ENCODE measurements at places on chromosomes 7 and 10. TPM values are rescaled to one million over a fixed set of nuclear protein-coding genes. Genes with fewer than 3 reads are reported as not detected.

The ZEB1 gene
- 105 TPM for total RNA-seq

The DDX21 gene
- 132 TPM for total RNA-seq

The TFPI2 gene
- 86.2 TPM for total RNA-seq

The ERVW-1 gene
- not detected for total RNA-seq

The CRYGN gene
- not detected for total RNA-seq

The BAG3 gene
- 25.5 TPM for total RNA-seq

The ANKRD30A gene
- total RNA-seq, result not detected

The MUC12 gene
- total RNA-seq, result not detected

The PILRB gene
- total RNA-seq, result 24.2 TPM

The HEPACAM2 gene
- total RNA-seq, result not detected

The TUBAL3 gene
- total RNA-seq, result 1.3 TPM

The VGF gene
- 0.10 TPM for total RNA-seq

The HGF gene
- total RNA-seq, result 2.3 TPM

The TRIM50 gene
- not detected for total RNA-seq

The MMRN2 gene
- total RNA-seq, result 262 TPM

The AKR1C1 gene
- total RNA-seq, result 7.8 TPM

The SFTPA1 gene
- total RNA-seq, result not detected

The SH2D4B gene
- total RNA-seq, result 0.10 TPM
